Stimulated activated CD4-positive, alpha-beta T cell treated with anti-CD3 and anti-CD28 coated beads, Interleukin-15, amount 100 ng/mL, for 24 hours (primary cell): ENCODE measurements at places on chromosomes 2 and 18.
A peak's percentile ranks its signal among the peaks of the same experiment; 100 is the strongest.

DNA sequence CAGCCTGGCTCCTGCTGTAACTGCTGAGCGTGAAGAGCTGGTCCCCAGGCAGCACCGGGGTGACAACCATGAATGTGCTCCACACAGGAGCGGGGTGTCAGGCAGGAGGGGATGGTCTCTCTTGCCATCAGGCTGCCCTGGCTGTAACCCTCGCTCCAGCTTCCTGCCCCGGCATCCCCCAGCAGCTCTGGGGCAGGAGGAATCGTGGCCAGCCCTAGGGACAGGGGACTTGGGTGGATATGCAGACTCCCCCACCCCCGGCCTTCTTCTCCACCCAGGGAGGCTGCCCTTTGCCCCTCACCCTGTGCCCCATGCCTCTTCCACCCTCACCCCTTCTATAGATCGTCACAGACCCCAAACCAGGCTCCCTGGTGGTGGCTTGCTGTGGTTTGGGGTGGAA lies 69.4 kb upstream of the SMAD7 start:
- DNase-seq, result no peak

DNA sequence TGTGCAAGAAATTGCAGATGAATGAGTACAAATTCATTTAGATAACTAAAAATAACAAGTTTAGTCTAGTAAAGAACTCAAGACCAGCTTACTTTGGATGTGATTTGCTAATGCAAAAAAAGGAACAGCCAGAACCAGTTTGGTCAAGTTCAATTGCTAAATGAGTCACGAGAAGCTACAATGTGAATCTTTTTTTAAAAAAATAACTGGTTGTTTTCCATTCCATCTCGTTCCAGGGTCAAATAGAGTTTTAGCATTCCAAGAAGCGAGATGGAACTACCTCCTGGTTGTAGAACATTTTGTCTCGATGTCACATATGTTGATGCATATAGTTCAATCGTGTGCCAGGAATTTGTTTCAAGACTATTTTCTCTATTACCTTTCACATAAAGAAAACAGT lies 65.0 kb upstream of the IKZF2 start:
- DNase-seq, result no peak

GRCh38 chr18:58862356-58862755 lies 2.3 kb upstream of the ZNF532 start:
- DNase-seq, result no peak

DNA sequence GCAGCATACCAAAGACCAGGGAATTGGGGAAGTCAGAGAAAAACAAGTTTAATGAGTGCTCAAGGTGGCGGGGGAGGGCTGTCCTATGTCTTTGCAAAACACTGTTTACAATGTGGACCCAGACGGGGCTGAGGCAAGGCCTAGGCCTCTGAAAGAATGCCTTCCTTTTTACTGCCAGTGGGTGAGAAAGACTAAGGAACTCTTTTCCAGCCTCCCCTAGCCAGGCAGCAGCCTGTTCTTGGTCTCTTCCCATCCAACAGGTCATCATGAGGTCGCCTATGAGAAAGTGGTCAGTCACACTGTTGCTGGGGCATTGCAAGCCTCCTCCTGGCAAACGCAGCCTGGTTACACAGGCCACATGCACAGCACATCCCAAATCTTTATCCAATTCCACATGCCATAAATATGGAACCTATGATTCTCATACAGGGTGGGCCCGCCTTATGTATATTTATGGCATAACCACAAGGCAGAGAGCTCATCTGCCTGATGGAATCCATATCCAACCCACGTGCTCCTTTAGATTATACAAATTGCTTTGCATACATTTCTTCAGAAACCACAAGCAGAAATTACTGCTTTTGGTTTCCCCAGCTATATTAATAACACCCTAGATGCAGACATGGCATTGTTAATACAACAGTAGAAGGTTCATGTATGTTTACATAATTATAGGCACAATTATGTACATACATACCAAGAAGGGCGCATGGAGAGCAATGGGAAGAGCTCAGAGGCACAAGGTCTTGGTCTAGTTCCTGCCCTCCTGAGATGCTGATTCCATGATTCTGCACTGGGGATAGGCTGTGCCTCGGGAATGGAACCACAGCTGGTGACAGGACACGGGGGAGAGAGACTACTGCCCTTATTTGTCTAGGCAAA lies 48.6 kb downstream of the NRP2 start:
- DNase-seq, result no peak

GRCh38 chr2:10989782-10990181 lies 78.0 kb downstream of the KCNF1 start:
- no peak for DNase-seq

DNA sequence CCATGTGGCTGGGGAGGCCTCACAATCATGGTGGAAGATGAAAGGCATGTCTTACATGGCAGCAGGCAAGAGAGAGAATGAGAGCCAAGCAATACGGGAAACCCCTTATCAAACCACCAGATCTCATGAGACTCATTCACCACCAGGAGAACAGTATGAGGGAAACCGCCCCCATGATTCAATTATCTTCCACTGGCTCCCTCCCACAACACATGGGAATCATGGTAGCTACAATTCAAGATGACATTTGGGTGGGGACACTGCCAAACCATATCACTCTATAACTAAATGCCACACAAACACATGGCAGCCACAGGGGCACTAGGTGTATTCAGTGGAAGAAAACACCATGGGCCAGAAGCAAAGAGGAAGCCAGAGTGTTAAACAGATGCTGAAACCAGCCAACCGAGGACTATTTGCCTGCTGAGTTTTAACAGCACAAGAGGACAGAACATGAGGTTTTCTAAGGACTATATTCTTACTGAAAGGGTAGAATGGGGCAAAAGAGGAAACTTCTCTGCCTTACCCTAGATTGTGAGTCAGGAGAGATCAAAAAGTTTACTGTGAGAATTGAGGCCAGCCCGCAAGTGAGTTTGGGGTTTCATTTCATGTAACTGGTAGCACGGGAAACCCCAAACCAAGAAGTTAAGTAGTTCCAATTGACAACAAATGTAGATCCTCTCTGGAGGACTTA lies 49.2 kb downstream of the SIGLEC15 start:
- DNase-seq, result peak; percentile 74

- DNase-seq, result no peak
These were observed 16.1 kb downstream of the LGALSL start for GRCh38 chr2:64470071-64470470.

DNA sequence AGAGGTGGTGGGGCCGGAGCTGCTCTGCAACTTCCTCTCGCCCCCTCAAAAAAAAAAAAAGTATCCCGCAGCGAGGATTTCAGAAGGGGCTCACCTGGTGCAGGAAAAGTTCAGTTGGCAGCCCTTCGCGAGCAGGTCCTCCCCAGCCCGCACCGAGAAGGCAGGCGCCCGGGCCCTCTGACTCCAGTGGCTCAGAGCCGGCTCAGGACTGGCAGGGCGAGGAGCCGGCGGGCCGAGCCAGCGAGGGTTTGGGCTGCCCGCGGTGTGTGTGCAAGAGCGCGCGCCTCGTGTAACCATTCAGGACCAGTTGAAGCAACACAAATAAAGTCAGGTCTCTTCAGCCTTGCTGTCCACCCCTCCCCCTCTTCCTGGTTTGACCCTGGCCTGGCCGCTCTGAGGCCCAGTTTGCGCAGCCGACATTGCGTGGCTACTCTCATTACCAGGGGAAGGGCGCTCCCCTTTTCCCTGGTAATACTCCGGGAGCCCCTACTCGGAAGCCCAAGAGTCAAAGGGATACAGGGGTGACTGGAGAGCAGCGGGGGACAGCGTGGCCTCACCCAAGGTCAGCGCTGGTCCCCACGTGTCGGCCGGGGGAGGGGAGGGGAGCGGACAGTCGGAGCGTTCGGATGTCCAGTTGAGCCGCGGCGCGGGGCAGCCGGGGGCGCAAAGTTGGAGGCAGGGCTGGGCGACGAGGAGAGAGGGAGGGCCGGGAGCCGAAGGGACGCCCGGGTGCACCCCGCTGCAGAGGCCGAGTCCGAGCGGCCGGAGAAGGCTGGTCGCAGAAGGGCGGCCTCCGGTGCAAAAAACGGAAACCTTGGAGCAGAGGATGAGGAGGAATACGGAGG lies 12.3 kb downstream of the EN1 start:
- DNase-seq, result peak; percentile 25

DNA sequence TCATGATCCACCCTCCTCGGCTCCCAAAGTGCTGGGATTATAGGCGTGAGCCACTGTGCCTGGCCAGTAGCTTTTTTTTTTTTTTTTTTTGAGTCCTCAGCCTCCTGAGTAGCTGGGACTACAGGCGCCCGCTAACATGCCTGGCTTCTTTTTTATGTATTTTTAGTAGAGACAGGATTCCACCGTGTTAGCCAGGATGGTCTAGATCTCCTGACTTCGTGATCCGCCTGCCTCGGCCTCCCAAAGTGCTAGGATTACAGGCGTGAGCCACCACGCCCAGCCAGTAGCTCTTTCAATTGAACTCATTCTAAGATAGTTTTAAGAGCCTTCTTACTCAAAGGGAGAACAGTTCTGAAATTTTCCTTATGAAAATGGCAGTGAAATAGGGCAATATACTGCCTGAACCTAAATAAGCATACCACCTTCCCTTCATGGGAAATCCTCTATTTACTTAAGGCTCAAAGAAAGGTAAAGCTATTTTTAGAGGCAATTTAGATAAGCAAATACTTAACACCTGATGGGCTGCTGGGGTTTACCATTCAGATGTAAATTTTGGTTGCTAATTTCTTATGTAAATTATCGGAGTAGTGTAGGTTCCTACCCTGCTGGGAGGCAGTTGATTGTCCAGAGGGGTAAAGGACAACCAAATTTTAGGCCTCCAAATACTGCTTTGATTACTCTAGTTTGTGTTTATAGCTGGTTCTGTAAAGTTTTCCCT lies 144.7 kb downstream of the GREB1L start:
- no peak for DNase-seq

DNA sequence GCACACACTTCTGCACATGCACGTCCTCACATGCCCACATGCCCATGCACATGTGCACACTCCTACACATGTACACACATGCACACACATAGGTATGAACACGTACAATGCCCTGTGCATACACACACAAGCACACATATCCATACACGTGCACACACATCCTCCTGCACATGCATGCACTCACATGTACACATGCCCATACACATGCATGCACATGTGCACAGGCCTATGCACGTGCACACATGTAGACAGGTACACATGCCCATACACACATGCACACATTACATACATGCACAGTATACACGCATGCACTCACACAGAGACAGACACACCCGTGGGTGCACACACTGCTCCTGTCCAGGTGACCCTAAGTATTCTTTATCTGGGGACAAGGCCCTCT lies 34.3 kb downstream of the GPC1 start:
- DNase-seq, result no peak

DNA sequence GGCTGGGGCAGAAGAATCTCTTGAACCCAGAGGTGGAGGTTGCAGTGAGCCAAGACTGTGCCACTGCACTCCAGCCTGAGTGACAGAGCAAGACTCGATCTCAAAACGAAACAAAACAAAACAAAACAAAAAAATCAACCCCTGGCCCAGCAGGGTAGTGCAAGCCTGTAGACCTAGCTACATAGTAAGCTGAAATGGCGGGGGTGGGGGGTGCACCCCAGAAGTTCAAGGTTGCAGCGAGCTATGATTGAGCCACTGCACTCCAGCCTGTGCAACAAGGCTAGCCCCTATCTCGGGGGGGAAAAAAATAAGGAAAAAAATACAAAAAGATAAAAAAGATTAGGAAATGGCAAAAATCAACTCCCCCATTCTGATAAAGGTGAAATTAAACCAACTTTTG lies 6.4 kb downstream of the ATL2 start:
- no peak for DNase-seq

GRCh38 chr2:73268830-73269685 lies 15.2 kb downstream of the FBXO41 start:
- DNase-seq, result peak; percentile 77

DNA sequence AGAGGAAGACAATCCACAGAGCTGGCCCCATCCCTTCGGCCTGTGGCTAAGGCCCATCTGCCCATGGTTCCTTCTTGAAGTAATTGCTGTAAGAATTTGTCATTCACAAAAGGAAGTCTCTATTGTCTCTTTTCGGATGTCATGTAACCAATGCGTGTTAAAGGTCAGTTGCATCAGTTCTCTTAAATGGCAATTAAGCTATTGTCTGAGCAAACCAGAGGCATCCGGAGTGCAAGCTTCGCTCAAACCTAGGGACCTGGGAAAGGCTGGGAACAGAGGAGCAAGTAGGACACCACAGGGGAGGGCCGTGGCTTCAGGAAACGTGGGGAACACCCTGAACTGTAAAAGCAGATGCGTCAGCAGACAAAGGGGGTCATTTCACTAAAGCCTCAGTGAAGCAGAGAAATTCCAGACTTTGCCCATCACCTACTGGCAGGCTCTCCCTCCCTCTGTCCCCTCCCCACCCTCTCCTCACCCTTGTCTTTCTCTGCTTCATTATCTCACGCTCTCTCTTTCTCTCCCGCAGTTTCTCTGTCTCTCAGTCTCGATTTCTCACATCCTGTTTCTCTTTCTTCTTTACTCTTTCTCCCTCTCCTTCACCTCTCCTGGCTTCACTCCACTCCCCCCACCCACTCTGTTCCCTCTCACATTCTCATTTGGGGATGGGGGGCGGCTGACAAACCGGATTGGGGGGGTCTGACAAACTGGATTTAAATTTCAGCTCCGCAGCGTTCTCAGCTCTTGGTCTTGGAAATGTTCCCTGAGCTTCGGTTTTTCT lies 204.6 kb upstream of the TNP1 start:
- DNase-seq, result no peak

DNA sequence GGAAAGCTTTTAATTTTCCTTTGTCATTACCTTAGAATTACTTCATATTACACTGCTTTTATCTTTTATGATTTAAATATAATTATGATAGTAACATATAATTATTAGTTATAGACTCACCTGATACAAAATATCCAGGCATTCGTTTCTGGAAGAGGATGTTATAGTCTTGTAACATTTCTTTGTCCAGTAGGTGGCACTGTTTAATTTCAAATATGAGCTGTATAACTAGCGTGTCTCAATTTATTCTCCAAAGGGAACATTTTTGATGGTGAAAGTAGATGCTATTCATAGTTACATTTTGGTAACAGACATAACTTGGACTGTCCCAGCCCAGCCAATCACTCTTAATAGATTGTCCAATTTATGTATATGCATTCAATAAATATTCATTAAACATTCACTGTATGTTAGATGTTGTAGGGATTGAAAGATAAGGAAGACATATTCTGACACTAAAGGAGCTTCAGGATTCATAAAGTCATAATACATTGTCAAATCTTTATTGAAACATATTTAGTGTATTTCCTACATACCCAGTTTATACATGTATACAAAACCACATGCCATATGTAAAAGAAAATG lies 19.2 kb downstream of the DAW1 start:
- no peak for DNase-seq

- DNase-seq, result no peak
These were observed 187.8 kb downstream of the FTCDNL1 start for GRCh38 chr2:199663157-199663556.

DNA sequence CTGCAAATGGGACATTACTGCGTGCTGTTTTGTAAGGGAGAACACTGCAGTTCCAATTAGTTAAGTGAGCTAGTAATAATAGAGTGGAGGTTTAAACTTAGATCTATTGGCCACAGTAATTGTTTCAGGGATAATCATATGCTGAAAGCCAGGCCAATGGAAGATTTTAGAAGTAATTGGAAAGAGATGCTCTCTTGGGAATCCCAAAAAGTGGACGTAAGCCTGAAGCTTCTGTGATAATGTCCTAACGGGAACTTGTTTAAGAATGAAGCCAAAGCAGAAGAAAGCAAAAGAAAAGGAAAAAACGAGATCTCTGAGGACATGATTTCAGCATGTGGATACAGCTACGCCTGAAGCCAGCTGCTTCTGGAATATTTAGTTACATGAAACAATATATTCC lies 594.6 kb downstream of the SLC4A3 start:
- DNase-seq, result no peak

GRCh38 chr18:3528231-3528630 lies 78.3 kb downstream of the TGIF1 start:
- DNase-seq, result no peak

- peak; percentile 31 for DNase-seq
These were observed 22.9 kb downstream of the RBM43 start for GRCh38 chr2:151238527-151239487.
